Melanocyte of skin (primary cell): ENCODE measurements at places on chromosomes 7 and 10. TPM values are rescaled to one million over a fixed set of nuclear protein-coding genes. Genes with fewer than 3 reads are reported as not detected.

HOXA6 gene
- total RNA-seq, result not detected in 2 replicates

SLC26A4 gene
- total RNA-seq, result 0.33 and 0.62 TPM in 2 replicates

RAB19 gene
- not detected in 2 replicates for total RNA-seq

TSPAN33 gene
- total RNA-seq, result 9.3 and 9.4 TPM in 2 replicates

FXYD4 gene
- not detected in 2 replicates for total RNA-seq

FLNC gene
- total RNA-seq, result under 0.01 and 0.15 TPM in 2 replicates

GRID1 gene
- total RNA-seq, result under 0.01 and 0.36 TPM in 2 replicates

PPP1R17 gene
- not detected in 2 replicates for total RNA-seq

EPO gene
- not detected in 2 replicates for total RNA-seq

MEOX2 gene
- not detected in 2 replicates for total RNA-seq

THSD7A gene
- total RNA-seq, result under 0.01 and 0.46 TPM in 2 replicates

CYP3A4 gene
- not detected in 2 replicates for total RNA-seq

MACROH2A2 gene
- 0.69 and 2.9 TPM in 2 replicates for total RNA-seq

CCDC146 gene
- 1.00 and 1.9 TPM in 2 replicates for total RNA-seq

SDK1 gene
- 1.7 and 2.9 TPM in 2 replicates for total RNA-seq

PTF1A gene
- not detected in 2 replicates for total RNA-seq

SEMA3C gene
- 145 and 235 TPM in 2 replicates for total RNA-seq

ANXA8 gene
- total RNA-seq, result 0.15 TPM in 1 of 2 replicates, not detected in the other

GPR22 gene
- total RNA-seq, result not detected in 2 replicates

GSTO2 gene
- total RNA-seq, result 1.7 and 2.5 TPM in 2 replicates

ADAM22 gene
- total RNA-seq, result 1.7 and 3.6 TPM in 2 replicates

DGKB gene
- not detected in 2 replicates for total RNA-seq

GDF10 gene
- not detected in 2 replicates for total RNA-seq

CDH23 gene
- under 0.01 TPM in 2 replicates for total RNA-seq

SSC4D gene
- 0.69 TPM in 1 of 2 replicates, not detected in the other for total RNA-seq

NEUROG3 gene
- total RNA-seq, result not detected in 2 replicates

SFR1 gene
- total RNA-seq, result 9.3 and 10.9 TPM in 2 replicates

ERV3-1 gene
- 4.5 and 8.4 TPM in 2 replicates for total RNA-seq

NOS3 gene
- total RNA-seq, result 0.62 and 7.0 TPM in 2 replicates

ADCYAP1R1 gene
- not detected in 2 replicates for total RNA-seq

MACC1 gene
- total RNA-seq, result under 0.01 TPM in 2 replicates

CCZ1B gene
- total RNA-seq, result 34.1 and 60.0 TPM in 2 replicates

HOXA5 gene
- total RNA-seq, result 0.33 and 1.7 TPM in 2 replicates

ASB15 gene
- not detected in 2 replicates for total RNA-seq

SKIDA1 gene
- total RNA-seq, result under 0.01 and 0.34 TPM in 2 replicates

EVX1 gene
- not detected in 2 replicates for total RNA-seq

PRR15 gene
- total RNA-seq, result not detected in 2 replicates

GNAT3 gene
- not detected in 2 replicates for total RNA-seq

CDC14C gene
- under 0.01 TPM in 2 replicates for total RNA-seq

ITPRID1 gene
- not detected in 2 replicates for total RNA-seq
